ENCODE measurements at places on chromosomes 5 and 9.

DNA sequence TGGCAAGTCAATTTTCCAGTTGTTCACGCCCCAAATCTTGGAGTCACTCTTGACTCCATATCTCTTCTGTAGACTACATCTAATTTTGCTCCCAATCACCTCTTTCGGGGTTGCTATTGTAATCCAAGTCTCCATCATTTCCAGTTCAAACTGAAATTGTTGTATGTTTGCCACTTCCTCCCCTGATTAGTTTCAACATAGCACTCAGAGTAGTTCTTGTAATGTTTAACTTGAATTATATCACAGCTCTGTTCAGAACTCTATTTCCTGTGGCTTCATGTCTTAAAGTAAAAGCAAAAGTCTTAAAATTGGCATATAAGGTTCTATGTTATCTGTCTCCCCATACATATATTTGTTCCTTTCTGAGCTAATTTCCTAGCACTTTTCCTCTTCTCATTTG, 348.5 kb upstream of the RIOK2 start:
- DNase-seq: no peak

DNA sequence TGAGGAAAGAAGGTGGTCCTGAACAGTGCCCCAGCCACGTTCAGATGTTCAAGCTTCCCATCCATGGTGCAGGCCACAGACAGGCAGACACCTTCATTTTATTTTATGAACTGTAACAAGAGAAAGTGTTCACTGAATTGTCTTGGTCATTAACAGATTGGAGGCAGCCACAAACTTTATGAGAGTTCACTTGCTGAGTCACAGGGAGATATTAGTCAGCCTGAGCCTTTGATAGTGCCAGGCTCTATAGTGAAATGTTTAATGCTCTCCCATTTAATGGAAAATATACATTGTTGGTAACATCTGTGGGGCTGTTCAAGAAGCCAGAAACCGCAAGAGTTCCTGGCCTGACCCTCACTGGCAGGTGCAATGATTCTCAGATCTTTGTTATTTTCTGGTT, 237.0 kb downstream of the TENT4A start:
- no peak for DNase-seq

GRCh38 chr5:149133795-149134777, 7.2 kb upstream of the ABLIM3 start:
- DNase-seq: no peak

GRCh38 chr5:77751328-77752023, 24.7 kb downstream of the TBCA start:
- peak; percentile 31 for DNase-seq

GRCh38 chr5:109567374-109568044, 122.2 kb upstream of the MAN2A1 start:
- DNase-seq: no peak

- DNase-seq: no peak
These were observed 6.3 kb downstream of the RMI1 start for GRCh38 chr9:83986765-83987401.

GRCh38 chr5:88377705-88378656, 109.3 kb upstream of the TMEM161B start:
- no peak for DNase-seq

DNA sequence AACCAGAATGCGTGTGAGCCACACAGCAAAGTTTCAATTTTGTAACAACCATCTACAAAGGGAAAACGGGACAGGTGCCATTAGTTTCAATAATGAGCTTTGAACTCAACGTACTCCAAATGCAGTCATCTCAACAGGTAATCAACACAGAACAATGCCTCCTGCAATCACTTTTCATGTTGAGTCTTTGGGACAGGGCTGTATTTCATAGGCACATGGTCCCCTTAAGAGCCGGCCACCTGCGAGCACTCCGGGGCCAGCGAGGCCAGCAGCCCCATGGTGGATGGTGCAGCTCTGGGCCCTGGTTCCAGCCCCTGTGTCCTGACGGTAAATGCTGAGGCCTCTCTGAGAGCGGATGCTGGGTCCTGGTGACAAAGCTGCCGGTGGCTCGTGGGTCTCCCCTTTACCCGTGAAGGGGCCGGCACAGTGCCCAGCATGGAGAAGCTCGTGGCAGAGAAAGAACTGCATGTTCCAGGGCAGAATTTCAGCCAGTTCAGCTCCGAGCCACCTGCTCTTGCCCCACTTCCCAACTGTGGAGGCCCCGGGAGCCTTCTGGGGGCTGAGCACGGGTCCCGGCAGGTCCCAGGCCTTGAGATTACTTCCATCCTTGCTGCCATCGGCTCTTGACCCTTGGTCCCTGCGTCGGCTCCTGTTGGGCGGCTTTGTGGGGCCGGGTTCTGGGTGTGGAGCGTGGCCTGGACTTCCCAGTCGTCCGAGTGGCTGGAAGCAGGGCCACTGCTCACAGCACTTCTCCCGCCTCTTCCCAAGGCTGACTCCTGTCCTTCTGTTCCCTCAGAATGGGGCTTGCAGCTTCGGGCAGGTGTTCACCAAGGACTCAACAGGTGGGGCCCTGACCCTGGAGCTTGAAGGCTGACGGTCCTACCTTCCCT, 26.1 kb upstream of the RNU6ATAC start:
- no peak for DNase-seq

GRCh38 chr5:98839469-98840383, 66.3 kb downstream of the RGMB start:
- peak; percentile 26 for DNase-seq

DNA sequence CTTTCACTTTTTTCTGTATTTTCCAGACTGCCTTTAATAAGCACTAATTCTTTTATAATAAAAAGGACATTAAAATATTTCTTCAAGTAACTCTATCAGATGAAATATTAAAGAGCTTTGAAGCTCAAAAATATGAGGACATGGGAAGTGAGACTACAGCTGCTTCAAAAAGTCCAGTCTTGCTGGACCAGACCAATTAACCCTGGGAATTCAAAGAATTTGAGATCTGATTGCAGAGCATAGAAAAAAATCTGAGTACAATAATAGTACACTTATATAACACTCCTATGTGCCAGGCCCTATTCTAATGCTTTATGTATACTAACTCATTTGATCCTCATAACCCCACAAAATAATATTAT, 9.8 kb downstream of the TMEM245 start:
- DNase-seq: no peak

DNA sequence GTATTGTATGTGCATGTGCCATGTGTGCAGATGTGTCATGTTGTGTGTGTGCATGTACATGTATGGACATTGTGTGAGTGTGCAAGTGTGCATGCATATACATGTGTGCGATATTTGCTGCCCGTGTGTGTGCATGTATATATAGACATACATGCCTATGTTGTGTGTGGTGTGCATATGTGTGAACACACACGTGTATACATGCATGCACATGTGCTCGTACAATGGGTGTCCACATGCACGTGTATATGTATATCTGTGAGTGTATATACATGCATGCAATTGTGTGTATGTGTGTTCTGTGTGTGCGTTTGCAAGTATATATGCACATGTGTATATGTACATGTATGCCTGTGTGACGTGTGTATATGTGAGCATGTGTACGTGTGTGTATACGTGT, 3.0 kb upstream of the SLC6A18 start:
- no peak for DNase-seq

GRCh38 chr9:133134388-133135145, 13.5 kb upstream of the RALGDS start:
- peak; percentile 72 for DNase-seq

- DNase-seq: no peak
These were observed 100.0 kb downstream of the PSD2 start for GRCh38 chr5:139895647-139896046.

- no peak for DNase-seq
These were observed 4.1 kb upstream of the CCDC69 start for GRCh38 chr5:151227918-151228447.

DNA sequence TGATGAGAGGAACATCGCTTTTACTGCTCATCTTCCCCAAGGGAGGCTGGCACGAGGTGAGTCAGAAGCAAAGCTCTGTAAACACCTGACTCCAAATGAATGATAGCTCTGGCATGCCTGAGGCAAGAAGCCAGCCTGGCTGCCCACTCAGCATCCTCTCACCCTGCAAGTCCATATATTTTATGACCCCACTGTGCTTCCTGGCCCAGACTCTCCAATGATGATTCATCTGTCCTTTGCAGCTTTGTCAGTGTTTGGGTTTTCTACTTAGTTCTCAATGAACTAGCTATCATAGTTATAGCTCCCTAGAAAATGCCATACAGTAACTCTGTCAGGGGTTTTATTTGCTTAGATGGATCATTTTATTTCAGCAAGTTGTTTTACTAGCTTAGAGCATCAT, 52.1 kb upstream of the FSTL4 start:
- DNase-seq: no peak

DNA sequence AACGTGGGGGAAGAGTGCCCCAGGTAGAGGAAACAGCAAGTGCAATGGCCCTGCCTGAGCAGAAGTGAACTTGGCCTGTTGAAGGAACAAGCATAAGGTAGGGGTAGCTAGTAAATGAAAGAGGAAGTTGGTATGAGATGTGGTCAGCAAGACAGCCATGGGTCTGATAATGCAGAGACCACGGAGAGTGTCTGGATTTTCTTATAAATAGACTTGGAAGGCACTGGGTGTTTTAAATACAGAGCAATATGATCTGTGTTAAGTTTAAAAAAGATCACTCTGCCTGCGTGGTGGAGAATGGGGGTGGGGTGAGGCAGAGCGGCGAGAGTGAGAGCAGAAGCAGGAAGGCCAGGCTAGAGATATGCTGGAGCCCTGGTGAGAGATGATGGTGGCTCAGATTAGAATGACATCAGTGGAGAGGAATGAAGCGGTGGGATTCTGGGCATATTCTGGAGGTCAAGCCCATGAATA, 4.2 kb downstream of the ADAM19 start:
- peak; percentile 14 for DNase-seq

DNA sequence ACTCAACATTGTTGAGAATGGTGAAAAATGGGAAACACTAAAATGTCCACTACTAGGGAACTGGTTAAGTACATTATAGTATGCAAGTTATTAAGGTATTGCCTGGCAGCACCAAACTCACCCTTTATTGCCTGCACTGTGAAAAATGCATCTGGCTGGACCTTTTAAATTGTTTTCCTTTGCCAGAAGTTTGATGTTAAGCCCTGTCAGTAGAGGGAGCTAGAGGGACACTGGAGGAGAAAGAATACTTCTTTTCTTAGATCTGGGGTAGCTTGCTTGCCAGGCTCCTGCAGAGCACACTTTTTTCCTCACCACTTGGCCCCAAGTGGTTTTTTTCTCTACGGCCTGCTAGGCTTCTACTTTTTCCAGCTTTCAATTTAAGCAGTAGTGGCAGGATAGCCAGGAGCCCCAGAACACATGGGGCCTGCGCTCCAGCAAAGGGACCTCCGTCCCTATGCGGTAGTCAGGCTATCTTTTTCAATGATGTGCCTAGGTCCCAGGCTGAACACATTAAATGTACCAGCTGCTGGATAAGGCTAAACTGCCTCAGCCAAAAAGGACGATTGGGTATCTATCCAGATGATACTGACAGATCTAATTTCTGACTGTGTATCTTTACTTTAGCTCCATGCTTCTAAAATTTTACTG, 8.0 kb upstream of the HABP4 start:
- DNase-seq: peak; percentile 27

DNA sequence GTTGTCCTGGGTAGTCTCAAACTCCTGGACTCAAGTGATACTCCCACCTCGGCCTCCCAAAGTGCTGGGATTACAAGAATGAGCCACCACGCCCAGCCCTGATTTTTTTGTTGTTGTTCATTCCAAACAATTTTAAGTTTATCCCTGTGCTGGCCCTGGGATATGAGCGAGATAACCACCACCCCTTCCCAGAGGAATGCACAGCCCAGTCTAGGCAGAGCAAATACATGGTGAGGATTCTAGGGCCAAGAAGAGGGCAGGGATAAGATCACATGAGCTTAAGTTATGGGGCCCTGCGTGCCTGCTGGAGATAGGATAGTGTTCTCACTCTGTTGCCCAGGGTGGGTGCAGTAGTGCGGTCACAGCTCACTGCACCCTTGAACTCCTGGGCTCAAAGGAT, 21.0 kb upstream of the TOR1B start:
- no peak for DNase-seq

- no peak for DNase-seq
These were observed 243.6 kb downstream of the FANCC start for GRCh38 chr9:95073918-95074317.

- peak; percentile 9 for DNase-seq
These were observed 191.9 kb upstream of the SEMA6A start for GRCh38 chr5:116766470-116766947.

DNA sequence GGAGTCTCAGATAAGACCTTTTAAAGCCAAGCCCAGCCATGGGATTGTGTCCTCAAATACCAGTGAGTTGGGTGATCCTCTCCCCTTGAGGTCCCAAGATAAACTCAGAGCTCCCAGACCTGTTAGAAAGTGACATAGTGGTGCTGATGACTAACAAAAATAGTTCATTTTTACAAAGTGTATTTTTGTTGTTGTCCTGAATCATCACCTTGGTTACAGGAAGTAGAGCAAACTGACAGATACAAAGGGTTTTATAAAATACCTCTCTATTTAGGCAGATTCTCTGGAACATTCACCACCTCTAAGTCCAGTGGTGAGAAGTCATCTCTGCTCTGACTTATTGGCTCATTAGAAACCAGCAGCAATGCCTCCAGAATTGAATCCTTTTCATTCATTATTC, 259.3 kb downstream of the CEMIP2 start:
- no peak for DNase-seq

DNA sequence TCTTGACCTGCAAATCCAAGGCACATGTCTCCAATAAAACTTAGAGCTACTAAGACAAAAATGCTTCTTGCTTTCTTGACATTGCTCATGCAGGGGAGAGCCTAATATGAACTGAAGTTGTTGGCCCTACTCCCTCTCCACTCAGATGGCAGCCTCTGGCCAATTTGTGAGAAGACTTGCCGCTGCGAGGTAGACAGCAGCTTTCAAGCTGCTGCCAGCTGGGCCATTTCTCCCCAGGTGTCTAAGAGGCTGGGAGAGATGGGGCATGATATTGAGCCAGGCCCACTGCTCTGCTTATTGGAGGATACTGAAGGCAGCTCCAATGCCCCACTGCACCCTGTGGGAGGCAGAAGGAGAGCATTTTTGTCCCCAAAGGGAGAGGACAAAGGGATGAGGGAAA, 380.5 kb downstream of the RASEF start:
- DNase-seq: no peak

DNA sequence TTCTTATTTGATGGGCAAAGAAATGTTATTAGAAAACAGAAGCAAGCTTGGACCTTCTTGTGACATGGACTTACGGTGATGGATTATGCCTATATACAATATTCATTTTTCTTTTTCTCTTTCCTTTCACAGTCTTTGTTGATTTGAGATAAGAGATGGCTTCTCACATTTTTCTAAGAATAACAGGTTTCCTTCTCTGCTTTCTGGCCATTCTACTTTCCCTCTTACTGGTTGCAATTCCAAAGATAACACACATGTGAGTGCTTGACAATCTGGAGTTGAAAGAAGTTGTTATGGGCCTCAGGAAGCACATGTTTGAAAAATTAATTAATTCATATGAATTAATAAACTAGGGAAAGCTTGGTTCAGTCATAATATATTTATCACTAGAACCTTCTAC, 89.8 kb upstream of the RPS23 start:
- no peak for DNase-seq
